Forelimb muscle (tissue), 1 donor: ENCODE measurements at places on chromosomes 12 and 14. TPM values are rescaled to one million over a fixed set of nuclear protein-coding genes. Genes with fewer than 3 reads are reported as not detected.

Gene PPP1R13B
- 7.7 TPM for polyA plus RNA-seq

Gene SLC2A13
- polyA plus RNA-seq, result 3.5 TPM

Gene BCL7A
- polyA plus RNA-seq, result 16.8 TPM

Gene TMEM229B
- 0.39 TPM for polyA plus RNA-seq

Gene KIAA0586
- polyA plus RNA-seq, result 15.3 TPM

Gene E2F7
- 2.9 TPM for polyA plus RNA-seq

DNA sequence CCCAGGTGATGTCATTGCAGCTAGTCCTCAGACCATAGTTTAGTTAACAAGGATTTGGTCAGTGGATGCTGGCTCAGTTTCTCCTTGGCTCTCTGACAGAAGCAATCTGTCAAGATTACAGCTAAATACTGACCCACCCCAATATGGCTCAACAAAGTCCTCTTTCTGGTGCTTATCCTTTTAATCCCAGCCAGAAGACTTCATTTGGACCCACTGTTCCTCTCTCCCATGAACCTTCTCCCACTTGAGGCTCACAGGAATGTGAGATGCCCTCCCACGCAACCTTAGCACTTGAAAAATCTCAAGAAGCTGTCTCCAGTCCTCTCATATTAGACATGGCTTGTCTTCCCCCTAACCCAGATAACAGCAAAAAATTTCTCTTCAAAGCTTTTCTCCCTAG is 47.7 kb downstream of the C12orf50 start:
- no peak for DNase-seq

GRCh38 chr12:8829621-8830020 is 7.2 kb downstream of the A2ML1 start:
- no peak for DNase-seq

DNA sequence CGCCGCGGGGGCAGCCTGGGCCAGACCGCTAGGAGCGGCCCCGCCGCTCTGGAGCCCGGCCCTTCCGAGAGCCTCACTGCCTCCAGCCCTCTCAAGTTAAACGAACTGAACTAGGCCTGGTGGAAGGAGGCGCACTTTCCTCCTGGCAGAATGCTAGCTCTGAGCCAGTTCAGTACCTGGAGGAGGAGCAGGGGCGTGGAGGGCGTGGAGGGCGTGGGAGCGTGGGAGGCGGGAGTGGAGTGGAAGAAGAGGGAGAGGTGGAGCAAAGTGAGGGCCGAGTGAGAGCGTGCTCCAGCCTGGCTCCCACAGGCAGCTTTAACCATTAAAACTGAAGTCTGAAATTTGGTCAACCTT is 5.3 kb downstream of the LTB4R start:
- DNase-seq, result no peak

DNA sequence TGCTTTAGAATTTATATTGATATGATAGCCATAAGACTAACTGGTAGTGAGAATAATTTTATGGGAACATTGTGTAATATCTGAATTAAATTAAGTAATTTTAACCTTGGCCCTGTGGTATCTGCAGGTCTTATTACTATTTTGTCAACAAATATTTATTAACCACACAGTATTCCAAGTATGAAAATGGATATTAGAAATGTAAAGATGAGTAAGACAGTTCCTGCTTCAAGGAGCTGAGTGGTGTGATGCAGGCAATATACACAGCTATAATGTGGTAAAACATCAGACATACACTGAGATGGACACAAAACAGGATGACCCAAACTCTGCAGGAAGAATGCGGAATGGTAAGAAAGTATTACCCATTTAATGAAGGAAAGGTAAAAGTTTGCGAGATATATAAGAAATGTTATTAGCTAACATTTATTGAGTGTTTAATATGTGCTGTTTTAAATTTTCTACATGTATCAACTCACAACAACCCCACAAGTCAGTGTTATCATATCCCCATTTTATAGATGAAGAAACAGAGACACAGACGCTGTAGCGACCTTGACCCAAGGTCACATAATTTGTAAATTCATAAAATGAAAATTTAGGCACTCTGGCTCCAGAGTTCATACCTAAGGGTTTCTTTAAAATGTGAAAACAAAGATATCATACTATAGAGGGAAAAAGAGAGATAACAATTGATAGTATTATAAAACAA is 12.7 kb downstream of the ABCD2 start:
- DNase-seq, result no peak

DNA sequence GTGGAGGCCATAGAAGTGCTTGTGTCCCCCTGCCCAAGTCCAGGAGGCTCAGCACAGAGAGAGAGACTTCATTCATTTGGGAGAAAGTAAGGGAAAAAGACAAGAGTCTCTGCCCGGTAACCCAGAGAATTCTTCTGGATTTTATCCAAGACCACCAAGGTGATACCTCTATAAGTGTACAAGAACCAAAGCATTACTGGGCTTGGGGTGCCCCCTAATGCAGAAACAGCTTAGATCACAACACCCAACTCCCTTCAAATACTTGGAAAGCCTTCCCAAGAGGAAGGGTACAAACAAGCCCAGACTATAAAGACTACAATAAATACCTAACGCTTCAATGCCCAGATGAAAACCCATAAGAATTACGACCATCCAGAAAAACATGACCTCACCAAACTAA is 119.7 kb upstream of the PDE3A start:
- no peak for DNase-seq

GRCh38 chr12:94973221-94973620 is 30.3 kb downstream of the NDUFA12 start:
- no peak for DNase-seq

DNA sequence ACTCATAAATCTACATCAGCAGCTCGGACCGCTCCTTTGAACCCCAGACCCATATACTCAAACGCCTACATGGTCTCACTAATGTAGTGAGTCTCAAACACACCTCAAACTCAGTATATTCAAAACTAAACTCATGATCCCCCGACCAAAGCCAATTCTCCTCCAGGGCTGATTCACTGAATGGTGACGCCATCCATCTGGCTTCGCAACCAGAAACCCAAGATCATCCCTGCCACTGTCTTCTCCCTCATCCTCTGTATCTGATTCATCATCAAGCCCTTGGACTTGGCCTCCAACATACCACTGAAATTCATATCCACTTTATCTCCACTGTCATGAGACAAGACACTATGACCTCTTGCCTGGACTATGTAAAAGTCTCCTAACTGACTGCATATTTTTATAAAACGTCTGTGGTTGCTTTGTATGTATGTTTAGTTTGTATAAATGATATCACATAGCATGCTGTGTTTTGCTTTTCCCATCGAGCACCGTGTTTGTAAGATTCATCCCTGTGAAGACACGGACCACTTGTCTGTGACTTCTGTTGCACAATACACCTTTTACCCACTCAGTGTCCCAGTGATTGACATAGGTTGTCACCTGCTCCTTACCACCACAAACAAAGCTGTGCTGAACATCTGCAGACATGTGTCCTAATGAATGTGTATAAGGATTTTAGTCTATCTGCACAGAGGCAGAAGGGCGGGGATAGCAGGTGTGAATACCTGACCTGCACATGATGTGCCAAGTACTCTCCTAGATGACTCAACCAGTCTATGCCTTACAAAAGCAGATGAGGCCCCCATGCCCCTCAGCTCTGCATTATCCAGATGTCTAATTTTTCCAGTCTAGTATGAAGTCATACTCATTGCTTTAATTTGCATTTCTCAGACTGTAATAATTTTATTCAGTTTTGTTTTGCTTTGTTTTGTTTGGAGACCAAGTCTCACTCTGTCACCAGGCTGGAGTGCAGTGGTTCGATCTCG is 76.9 kb downstream of the VWF start:
- no peak for DNase-seq

DNA sequence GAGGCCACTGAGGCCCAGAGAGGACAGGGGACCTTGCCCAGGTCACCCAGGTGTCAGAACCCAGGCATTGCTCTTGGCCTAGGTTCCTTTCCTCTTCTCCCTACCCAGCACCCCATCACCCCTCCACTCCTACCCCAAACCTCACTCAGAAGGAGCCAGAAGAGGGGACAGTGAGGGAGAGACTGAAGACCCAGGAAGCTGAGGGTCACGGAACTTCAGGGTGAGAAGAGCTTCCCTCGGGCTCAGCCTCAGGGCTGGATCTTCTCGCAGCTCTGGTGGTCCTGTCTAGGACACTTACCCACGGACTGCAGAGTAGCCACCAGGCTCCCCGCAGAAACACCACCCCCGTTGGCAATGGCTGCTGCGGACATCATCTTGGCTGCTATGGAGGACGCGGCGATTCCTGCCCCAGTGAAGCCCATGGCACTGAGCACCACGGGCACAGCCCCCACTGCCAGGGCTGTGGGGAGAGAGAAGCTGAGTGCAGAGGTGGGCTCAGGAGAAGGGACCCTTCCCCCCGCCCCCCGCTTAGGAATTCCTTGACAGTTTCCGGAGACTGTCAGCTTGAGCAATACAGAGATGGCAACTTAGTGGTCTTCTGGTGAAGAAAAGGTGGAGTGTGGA is 1.1 kb downstream of the IFI27L2 start:
- DNase-seq, result no peak

- DNase-seq, result no peak
Measured at GRCh38 chr12:118302053-118302452, 70.7 kb downstream of the TAOK3 start.

GRCh38 chr12:3187846-3188770 is 110.9 kb downstream of the TSPAN9 start:
- no peak for DNase-seq

- no peak for DNase-seq
Measured at GRCh38 chr14:76613616-76614015, 147.7 kb upstream of the VASH1 start.

GRCh38 chr12:98578821-98579220 is 14.7 kb upstream of the SLC25A3 start:
- no peak for DNase-seq

- no peak for DNase-seq
Measured at GRCh38 chr14:68929623-68930307, 49.3 kb downstream of the ACTN1 start.

GRCh38 chr14:78581229-78581628 is 411.1 kb downstream of the NRXN3 start:
- no peak for DNase-seq

DNA sequence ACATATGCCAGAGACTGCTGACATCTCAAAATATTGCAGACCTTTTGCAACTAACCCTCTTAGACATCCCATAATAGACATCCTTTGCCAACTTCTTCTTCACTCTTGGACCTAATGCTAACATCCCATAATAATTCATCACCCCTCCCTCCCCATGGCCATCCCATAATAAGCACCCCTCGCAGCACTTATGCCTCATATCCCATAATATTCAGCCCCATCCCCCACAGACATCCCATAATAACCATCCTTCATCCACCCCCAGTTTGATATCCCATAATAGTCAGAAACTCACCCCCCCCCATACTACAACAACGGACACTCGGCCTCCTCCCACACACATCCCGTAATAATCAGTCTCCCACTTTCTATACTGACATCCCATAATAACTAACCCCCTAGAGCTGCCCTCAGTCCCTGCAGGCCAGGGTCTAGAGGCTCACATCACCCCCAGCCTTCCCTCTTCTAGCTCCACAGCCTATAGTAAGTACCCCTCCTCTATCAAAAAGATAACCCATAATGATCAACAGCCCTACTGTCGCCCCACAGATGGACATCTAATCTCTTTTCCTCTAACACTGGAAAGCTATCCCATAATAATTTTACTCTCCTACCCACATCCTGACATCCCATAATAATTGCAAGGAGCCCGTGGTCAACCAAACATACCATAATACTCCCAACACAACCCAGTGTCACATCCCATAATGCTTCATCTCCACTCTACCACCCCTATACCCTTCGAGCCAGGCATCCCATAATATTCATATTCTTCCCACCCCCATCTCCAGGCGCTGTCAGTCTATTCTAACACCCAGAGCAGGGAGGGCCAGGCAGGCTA is 792 bp upstream of the CHD4 start:
- DNase-seq, result no peak
